ENCODE measurements at places on chromosomes 16 and 17.
A peak's percentile ranks its signal among the peaks of the same experiment; 100 is the strongest.

DNA sequence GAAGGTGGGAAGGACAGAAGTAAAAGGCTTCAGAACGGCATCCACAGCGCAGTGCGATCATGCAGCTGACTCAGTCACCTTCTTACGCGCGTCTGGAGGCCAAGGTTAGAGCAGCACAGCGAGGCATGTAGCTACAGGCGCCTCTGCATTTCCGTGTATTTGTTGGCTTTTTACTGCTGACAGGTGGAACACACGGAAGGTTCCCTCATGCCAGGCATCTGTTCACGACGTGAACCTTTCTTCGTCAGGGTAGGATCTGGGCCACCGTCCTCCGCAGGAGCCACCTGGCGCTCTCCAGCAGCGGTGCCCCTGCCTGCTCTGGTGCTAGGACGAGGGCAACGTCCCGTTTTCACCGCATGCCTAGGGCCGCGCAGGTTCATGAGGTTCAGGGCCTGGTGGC is 15.3 kb downstream of the TMEM204 start:
- no peak for DNase-seq

DNA sequence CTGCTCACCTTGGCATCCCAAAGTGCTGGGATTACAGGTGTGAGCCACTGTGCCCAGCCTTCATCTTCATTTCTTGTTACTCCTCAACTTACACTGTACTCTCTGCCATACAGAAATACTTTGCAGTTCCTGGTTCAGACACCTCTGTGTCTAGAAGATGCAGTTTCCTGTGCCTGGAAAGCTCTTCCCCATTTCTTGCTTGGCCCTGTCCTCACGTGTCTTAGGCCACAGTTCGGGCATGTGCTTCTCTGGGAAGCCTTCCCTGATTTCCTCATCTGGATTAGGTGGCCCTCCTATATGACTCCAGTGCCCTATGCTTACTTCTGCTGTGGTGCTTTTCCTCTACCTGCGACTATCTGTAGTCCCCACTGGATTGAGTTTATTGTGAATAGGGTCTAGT is 26.5 kb upstream of the CDR2 start:
- DNase-seq: no peak

GRCh38 chr16:88316941-88317612 is 65.7 kb upstream of the ZNF469 start:
- no peak for DNase-seq

DNA sequence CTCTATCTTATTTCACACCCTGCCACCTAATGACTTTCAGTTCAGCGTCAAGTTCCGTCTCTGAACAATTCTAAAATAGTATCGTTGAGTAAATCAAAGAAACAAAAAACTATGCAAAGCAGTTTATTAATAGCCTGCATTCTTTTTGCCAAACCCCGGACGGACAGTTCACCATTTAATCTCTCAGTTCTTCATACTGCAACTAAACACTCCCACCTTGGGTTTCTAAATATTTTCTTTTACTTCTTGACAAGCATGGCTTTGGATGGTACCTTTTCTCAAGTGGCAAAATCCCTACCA is 1.2 kb downstream of the MYH11 start:
- no peak for DNase-seq

GRCh38 chr17:78479369-78479768 is 97.8 kb downstream of the DNAH17 start:
- DNase-seq: peak; percentile 23

DNA sequence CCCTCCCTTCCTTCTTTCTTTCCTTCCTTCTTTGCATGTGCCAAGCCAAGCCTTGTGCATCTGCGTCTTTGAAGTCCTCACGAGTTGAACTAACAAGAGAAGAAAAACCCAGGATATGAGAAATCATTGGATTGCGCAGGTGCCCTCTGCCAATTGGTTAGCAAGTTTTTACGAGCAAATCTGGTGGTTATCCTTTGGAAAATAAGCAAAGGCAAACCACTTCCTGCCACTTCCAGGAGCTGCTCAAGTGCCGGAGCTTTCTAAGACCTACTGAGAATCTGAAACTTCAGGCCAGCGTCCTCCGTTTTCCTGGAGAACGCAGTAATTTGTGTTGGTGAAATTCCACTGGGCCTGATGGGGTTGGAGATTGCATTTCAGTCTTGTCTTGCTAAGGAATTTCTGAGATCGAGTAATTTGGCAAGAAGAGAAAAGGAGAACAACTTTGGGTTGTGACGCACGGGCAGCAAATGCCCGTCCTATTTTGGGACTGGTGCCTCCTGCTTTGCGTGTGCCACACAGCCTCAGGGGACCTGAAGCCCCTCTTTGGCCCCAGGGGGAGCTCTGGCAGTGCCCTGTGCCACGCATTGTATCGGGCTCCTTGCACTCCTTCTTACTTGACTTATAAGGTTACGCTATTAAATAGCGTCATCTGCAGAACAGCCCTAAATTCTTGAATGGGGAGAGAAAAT is 56.4 kb downstream of the CMIP start:
- DNase-seq: no peak

GRCh38 chr17:78170692-78171590 is 2.6 kb downstream of the SYNGR2 start:
- no peak for DNase-seq

DNA sequence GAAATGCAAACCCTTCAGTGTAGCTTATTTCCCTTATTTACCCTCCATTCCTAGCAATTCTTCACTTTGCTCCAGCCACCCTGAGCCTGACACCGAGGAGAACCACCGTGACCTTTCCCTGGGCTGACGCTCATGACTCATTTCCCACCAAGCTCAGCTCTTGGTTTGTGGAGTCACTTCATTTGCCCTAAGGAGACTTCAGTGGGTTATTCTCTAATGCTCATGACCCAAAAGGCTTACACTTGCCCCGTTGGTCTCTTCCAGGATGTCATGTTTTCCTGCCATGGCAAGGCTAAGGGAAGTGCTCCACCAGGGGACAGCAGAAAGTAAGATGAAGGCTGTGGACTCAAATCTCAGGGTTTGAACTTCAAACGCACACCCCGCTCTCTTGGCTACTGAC is 161.0 kb downstream of the CBLN1 start:
- no peak for DNase-seq

DNA sequence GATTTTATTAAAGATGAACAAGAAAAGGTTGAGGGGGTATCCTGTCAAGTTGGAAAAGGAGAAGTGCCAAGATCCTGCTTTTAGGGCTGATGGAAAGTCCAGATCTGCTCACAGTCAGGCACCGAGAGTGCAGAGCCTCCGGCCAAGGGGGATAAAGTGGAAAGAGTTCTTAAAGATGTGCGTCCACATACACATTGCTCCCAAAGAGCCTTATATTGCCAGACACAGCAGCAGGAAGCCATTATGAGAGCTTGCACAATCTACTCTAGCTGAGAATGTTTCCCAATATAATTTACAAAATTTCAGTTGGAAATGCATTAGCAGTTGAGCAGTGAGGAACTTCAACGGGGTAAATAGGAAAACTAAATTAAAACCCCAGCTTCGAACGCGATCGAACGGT is 95.6 kb downstream of the SALL1 start:
- DNase-seq: no peak

- DNase-seq: no peak
Measured at GRCh38 chr17:3891626-3892094, 1.2 kb downstream of the CAMKK1 start.

- DNase-seq: no peak
Measured at GRCh38 chr16:19136549-19137196, 22.9 kb downstream of the ITPRIPL2 start.

DNA sequence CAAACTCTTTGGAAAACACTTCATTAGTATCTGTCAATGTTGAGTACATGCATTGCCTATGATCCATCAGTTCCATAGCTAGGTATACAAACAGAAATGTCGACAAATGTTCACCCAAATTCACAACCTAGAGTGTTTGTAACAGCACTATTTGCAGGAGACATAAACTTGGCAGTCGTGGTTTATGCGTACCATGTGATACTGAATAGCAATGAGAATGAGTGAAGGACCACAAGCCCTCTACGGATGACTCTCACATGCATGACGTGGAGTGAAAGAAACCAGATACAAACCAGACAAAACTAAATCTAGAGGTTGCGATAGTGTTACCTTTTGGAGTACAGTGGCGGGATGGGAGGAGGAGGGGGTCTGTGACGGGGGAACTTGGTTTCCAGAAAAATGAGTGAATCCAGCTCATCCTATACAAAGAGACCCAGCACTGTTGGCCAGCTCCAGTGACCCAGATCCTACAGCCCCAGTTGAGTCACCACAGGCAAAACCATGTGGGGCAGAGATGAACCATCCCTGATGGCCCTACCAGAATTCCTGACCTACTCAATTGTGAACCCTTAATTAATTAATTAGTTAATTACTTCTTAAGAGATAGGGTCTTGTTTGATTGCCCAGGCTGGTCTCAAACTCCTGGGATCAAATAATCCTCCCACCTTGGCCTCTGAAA is 15.9 kb upstream of the ULK2 start:
- DNase-seq: no peak

DNA sequence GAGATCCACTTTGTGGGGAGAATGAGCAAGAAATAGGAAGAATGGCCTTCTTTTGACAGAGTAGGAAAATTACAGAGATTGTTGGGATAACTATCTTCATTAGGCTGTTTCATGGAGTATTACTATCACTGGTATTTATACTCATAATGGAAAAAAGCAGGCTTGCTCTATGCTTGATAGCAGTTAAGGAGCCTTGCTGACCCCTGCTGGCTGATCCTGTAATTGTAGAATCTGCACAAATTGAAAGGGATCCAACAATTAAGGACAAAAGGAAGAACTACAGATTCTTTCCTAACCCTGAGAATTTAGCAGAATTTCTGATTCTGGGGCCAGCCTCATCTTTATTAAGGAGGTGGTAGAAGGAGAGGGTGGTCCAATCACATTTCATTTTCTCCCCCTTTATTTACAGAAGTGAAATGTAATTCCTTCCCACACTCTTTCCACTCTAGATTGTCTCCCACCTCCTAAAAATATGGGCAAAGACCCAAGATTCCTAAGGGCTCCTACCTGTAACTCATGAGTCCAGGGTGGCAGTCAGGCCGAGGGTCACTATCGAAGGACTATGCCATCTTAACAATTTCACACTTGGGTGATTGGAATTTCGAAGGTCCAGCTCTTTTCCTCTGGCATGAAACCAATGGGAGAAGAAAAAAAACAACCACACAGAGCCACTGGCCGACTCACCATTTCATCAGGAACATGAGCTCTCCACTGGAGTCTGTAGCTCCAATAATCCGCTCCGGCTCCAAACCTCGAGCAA is 26.3 kb downstream of the NFE2L1 start:
- DNase-seq: peak; percentile 52

GRCh38 chr16:84315422-84315821 is 20.7 kb downstream of the WFDC1 start:
- no peak for DNase-seq

- no peak for DNase-seq
Measured at GRCh38 chr17:77425791-77426641, 285.2 kb downstream of the SEC14L1 start.

- DNase-seq: no peak
Measured at GRCh38 chr16:80056324-80056723, 455.8 kb upstream of the MAF start.

- no peak for DNase-seq
Measured at GRCh38 chr17:17298108-17298507, 5.1 kb upstream of the NT5M start.

DNA sequence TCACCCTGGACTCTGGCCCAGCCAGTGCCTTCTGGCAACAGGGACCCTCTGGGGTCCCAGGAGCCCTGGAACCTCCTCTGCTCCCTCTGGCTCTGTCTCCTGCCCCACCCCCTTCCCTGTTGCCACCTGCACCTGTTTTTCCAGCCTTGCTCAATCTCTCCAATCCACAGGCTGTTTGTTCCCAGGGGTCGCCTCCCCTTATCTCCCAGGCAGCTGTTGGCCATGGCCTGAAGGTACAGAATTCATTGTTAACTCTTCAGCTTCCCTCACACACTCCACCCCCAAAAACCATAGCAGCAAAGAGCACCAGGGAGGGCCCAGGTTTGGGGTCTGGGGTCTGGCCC is 39.3 kb upstream of the TOB1 start:
- DNase-seq: peak; percentile 40

DNA sequence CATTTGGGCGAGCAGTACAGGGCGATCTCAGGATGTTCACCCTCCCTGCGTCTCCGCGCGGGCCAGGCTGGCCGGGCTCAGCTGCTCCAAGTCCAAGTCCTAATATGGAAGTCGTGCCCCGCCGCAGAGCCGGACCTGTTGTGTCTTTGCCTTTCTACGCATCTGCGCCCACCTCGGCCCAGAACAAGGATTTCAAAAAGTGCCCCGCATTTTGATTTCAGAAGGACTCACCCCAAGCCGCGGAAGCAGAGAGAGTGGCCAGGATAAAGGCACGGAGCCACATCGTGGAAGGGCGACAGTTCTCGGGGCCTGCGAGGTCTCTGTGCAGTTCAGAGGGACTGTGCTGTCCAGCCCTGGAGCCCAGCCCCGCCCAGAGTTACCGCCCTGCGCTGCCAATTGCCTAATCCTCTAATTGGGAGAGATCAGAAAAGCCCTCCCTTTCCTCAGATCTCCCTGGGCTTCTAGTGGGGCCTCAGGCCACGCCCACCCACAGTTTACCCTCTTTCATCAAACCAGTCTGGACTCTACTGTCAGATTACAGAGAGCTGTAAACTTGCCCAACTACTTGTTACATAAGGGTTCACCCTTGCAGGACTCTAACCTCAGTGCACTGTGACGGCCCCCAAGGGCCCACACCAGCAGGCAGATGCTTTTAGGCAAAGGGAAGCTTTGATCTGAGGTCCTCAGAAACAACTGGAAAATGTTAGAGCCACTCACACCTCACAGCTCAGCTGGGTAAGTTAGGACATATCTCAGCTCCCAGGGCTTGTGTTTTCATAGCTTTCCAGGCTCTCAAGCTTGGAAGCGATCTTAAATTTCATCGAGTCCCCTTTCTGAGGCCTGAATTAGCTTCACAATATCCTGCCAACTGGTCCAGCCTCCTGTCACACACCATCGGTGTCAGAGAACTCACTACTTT is at the start of gene CES1:
CES1 (minus strand) TSS at position 324 of the 919 bp plus-strand sequence; CDS start at position 283, 41 bp downstream.
- DNase-seq: no peak

- no peak for DNase-seq
Measured at GRCh38 chr16:85424260-85425073, 188.7 kb upstream of the GSE1 start.

DNA sequence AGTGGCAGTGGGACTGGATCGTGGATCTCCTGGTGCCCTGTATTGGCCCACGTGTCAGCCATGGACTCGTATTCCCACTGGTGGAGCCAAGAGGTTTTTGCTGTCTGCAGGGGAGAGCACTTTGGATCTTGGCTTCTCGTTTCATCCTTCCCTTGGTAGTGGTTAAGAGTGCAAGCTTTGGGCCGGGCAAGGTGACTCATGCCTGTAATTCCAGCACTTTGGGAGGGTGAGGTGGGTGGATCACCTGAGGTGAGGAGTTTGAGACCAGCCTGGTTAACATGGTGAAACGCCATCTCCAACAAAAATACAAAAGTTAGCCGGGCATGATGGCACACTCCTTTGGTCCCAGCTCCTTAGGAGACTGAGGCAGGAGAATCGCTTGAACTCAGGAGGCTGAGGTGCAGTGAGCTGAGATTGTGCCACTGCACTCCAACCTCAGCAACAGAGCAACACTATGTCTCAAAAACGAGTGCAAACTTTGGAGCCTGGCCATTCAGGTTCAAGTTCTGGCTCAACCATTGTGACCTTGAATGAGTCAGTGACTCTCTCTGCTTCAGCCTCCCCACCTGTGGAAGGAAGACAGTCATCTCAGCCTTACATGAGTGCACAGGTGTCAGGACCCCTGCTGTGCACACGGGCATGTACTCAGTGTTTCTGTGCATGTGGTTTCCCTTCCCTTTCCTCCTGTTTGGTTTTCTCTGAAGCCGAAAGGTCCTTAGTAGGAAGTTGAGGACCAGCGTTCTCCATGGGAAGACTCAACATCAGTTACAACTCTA is 57.4 kb downstream of the PLCG2 start:
- DNase-seq: no peak

- no peak for DNase-seq
Measured at GRCh38 chr17:49519781-49520180, 24.7 kb downstream of the NGFR start.

- DNase-seq: no peak
Measured at GRCh38 chr17:1755827-1756262, 6.0 kb upstream of the SERPINF1 start.
